ENCODE measurements at places on chromosomes 3 and 15.

- DNase-seq, result no peak
These were observed 2.9 kb downstream of the SLC22A13 start for GRCh38 chr3:38268522-38268921.

GRCh38 chr3:160464321-160464720 is 14.7 kb upstream of the TRIM59 start:
- DNase-seq, result no peak

- no peak for DNase-seq
These were observed 424.8 kb upstream of the TPM1 start for GRCh38 chr15:62617741-62618140.

- DNase-seq, result no peak
These were observed 37.7 kb downstream of the ZIC4 start for GRCh38 chr3:147368561-147369221.

DNA sequence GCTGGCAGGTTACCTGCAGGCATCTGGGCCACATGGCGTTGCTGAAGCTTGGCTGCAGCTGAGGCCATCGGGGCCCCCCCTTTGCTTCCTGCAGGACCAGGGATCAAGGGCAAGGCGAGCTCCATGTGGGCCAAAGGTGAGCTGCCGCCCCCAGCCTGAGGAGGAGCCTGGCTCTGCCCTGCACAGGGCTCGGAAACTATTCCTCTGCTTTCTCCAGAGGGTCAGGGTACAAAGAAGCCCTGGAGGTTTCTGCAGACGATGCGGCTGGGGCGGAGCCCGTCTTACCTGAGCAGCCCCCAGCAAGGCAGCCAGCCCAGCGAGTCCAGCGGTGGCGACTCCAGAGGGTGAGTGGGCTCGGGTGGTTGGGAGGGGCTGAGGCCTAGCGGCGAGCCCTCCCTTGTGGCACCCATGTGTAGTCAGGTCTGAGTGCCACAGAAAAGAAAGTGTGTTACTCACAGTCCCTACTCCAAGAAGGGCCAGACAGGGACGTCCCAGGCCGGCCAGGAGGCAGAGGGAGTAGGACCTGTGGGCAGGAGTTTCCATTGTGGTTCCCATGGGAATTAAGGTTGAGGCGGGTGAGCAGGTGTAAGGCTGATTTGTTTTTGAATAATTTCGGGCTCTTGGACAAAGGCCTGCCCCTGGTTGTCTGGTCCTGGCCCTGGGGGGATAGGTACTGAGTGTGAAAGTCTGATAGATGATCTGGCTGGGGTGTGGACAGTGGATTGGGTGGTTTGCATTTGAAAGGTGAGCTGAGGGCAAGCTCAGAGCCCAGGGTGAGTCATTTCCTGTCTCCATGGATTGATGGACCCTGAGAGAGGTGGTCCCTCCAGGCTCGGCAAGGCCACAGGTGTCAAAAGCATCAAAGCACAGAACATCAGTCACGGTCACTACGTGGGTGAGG is 25.4 kb downstream of the CFAP100 start:
- DNase-seq, result no peak

DNA sequence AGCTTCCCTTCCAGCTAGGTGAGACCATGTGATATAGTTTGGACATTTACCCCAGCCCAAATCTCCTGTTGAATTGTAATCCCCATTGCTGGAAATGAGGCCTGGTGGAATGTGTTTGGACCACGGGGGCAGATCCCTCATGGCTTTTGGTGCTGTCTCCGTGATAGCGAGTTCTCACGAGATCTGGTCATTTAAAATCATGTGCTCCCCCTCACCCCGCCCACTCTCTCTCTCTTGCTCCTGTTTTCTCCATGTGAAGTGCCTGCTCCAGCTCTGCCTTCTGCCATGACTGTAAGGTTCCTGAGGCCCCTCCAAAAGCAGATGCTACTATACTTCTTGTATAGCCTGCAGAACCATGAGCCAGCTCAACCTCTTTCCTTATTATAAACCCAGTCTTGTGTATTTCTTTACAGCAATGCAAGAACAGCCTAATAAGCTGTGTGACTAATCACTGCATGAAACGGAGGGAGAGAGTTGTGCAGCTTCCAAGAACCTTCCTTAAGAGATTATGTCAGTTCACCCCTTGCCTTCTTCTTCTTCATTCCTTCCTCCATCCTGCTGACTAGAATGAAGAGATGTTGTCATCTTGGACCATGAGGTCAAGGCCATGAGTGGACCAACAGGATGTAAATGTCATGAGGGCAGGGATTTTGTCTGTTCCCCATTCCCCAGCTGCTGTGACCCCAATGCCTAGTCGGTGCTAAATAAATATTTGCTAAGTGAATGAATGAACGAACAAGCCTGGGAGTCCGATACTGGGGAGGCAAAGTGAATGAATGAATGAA is 91.0 kb downstream of the CPN2 start:
- DNase-seq, result no peak

DNA sequence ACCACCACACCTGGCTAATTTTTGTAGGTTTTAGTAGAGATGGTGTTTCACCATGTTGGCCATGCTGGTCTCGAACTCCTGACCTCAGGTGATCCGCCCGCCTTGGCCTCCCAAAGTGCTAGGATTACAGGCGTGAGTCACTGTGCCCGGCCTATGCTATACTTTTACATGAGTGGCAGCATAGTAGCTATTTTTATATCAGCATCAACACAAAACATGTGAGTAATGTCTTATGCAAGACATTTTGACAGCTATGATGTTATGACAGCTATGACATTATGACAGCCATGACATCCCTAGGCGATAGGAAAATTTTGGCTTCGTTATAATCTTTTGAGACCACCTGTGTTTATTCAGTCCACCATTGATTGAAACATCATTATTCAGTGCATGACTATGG is 4.1 kb upstream of the NAALADL2 start:
- DNase-seq, result no peak

GRCh38 chr3:51777985-51778384 is 1.1 kb downstream of the IQCF6 start:
- peak; percentile 70 for DNase-seq
